CD4-positive, alpha-beta T cell treated with Interleukin-4 for 1 hour (primary cell): ENCODE measurements at places on chromosomes 12 and 14.

GRCh38 chr14:56490379-56490778 lies 89.2 kb upstream of the TMEM260 start:
- peak; percentile 47 for DNase-seq

DNA sequence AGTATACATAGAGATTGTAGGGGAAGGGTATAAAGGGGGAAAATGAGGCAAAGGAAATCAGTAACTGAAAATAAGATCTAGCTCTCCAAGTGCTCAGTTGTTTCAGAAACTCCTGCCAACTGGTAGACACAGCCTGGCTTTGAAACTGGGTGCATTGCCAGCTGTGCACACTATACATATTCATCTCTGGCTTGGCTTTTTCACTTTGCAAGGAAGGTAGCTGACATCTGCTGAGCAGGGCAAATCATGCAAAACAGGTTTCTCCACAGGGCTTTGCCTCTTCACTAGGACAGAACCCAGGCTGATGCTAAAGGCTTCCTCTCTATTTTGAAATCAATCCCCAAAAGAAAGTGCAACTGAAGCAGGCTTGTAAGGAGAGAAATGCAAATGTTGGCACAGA lies 101.5 kb downstream of the HELB start:
- DNase-seq, result no peak

DNA sequence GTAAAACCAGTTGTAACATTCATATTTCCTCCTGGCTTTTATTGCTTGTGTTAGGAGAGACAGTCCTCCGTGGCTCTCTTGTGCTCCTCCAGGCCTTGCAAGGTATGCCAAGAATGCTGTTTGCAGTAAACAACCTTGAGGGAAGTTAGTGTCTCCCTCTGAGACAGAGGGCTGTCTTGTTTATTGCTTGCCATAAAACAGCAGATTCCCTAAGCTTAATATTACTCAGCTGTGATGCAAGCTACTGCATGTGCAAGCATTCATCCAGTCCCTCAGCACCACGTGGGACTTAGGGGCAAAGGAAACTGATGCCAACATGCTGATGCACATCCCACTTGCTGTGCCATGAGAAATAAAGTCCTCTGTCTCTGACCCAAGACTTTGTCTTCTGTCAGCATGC lies 6.6 kb downstream of the POMT2 start:
- DNase-seq, result no peak

GRCh38 chr12:31016057-31016456 lies 57.6 kb upstream of the DDX11 start:
- DNase-seq, result no peak

DNA sequence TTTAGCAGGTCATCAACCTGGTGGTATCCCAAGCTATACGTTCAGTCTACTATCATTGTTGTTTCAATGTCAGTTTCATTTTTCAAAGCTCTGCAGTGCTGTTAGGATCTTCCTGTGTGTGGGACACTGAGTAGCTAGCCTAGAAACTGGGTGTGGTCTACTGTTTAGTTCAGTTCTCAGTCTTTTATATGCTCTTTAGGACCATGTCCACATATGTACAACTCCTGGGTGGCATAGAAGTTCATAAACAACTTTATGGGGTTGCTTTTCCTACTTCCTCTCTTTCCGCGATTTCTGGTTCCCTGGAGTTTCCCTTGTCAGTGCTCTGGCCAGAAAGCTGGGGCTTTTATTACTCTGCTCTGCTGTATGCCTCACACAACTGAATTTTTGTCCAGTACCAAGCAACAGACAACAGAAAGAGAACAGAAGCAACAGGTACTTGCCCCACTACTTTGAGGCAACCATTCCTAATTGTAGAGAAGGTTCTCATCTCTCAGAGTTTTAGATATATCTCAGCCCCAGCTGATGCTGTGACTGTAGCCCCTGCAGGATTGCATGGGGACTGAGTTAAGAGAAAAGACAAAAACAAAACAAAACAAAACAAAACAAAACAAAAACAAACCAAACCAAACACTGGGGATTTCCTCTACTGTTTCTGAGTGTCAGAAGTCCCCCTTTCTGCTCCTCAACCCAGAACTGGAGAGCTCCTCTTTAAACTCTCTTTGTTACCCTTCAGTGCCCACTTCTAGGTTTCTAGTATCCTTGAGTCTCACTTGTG lies 30.3 kb downstream of the MIS18BP1 start:
- no peak for DNase-seq

DNA sequence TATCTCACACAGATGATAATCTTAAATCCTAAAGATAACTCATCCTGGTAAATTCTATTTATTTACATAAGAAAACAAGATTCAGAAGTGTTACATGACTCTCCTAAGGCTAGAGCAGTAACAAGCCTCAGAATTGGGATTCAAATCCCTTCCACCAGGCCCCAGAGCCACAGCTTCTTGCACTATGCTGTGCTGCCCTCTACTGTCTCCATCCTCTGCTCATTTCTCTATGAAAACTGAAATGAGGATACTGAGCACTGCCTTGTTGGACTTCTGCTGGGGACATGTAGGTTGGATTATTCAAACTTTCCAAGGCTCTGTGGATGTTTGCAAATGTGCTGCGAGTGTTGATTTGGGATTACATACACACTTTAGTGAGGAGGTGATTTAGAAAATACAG lies 23.5 kb upstream of the C12orf50 start:
- DNase-seq, result peak; percentile 11

- DNase-seq, result no peak
Observed at GRCh38 chr14:54126947-54127346, 170.3 kb upstream of the BMP4 start.

GRCh38 chr14:36900846-36901245 lies 239.2 kb downstream of the PAX9 start:
- DNase-seq, result no peak

DNA sequence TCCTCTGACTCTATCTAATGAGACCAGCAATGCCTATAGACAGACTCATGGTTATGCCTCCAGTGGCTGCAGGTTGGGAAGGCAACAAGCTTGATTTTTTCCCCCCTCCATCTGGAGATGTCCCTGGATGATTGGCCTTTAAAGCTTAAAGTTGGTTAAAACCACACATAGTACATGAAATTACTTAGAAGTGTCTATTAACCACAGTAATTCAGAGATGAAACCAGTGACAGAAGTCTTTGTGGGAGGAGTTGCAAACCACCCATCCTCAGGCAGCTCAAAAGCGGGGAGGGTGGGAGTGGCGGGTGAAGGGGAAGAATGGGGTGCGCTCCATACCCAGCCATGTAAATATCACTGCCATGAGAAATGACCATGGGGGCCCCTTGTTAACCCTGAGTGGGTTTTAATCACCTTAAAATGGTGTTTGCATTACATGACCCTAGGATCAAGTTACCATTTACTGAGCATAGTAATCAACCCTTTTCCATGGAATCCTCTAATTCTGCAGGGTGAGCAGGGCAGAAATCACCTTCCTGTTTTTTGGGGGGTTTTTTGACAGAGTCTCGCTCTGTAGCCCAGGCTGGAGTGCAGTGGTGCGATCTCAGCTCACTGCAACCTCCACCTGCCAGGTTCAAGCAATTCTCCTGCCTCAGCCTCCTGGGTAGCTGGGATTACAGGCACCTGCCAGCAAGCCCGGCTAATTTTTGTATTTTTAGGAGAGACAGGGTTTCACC lies 133.5 kb downstream of the FOXN3 start:
- DNase-seq, result no peak

- no peak for DNase-seq
Observed at GRCh38 chr14:28936601-28937000, 170.0 kb downstream of the FOXG1 start.

- DNase-seq, result no peak
Observed at GRCh38 chr12:1078002-1078401, 87.0 kb downstream of the ERC1 start.

DNA sequence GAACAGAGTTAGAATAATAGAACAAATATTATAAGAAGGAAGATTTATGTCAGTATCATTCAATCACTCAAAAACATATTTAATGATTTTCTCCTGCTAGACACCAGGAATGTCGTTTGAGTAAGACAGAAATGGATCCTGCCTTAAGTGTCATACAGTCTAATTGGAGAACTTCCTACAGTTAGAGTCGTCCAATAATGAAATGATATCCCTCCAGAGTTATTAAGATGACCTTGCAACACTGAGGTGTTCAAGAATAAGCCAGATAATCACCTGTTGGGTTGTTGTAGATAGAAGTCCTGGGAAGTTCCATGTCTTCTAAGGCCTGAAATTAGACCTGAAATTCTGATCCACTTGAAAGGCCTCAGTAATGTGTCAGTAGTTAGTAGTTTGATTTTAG lies 132.3 kb downstream of the SLC38A4 start:
- DNase-seq, result no peak

GRCh38 chr12:79415746-79416435 lies 274.9 kb downstream of the PAWR start:
- DNase-seq, result no peak

DNA sequence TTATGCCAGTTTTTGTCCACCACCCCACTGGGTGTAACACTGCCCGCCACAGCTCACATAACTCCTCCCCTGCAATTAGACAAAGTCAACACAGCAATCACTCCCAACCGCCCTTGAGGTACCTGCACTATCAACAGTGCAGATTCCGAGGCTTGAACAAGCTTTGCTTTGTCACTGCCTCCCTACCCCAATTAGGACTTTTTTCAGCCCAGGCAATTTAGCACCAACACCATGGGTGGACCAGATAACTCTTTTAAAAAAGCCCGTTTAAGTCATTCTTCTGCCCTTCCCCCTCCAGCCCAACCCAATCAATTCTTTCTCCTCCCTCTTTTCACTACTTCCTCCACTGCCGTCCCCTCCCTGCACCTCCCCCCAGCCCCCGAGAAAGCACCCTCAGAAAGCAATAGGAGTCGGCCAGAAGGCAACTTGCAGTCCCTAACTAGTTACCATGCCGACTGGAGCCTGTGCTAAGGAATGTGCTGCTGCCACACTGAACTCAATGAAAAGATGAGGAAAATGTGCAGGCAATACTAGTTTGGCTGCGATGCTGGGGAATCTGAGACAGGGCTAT lies 45.7 kb upstream of the OTX2 start:
- no peak for DNase-seq

DNA sequence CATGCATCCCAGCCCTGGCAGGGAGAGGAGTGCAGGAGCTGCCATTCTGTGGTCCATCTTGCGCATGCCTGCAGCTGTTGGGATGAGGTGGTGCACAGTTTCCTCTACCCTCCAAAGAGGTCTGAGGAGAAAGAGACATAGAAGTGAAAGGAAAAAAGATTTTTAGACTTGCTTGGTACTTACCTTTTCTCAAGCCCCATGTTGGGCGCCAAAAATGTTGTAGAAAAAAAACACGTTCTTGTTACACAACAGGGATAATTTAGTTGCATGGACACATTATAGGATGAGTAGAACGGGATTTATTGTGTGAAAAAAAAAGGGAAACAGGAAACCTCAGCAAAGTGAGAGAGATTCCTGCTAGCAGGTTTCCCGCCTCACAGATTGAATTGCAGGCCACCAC lies 244.4 kb upstream of the GARIN2 start:
- DNase-seq, result peak; percentile 13

GRCh38 chr14:90572441-90573150 lies 175.8 kb downstream of the CALM1 start:
- DNase-seq, result no peak

GRCh38 chr14:24996930-24997725 lies 52.8 kb downstream of the STXBP6 start:
- DNase-seq, result no peak
